ENCODE measurements at places on chromosomes 3 and 15. TPM values are rescaled to one million over a fixed set of nuclear protein-coding genes. Genes with fewer than 3 reads are reported as not detected.

DNA sequence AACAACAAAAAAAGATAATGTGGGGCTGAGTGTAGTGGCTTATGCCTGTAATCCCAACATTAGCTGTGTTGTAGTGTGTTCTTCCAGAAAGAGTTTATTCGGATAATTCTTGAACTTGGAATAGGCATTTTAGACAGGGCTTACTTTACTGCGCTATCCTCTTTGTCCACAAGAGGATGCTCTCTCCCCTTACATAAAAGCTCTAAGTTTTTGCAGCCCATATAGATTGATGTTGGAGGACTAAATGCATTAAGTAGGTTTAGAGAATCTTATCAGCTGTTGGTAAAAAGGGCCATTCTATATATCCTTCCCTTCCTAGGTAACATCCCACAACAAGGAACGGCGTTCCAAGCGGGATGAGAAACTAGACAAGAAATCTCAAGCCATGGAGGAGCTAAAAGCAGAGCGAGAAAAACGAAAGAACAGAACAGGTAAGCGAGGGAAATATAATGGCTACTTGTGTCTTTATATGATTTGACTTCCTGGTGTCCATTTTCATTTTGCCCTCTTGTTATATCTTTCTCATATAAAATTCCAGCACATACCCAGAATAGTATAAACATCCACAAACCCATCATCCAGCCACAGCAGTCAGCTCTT, 27.8 kb upstream of the ITPKA start:
- H3K4me1 ChIP-seq: no peaks in the 10 kb centered on the region
- H3K27ac ChIP-seq: no peak overlapping the region
- H3K27me3 ChIP-seq: no peaks in the 10 kb centered on the region

The CAND2 gene
- total RNA-seq: 14.0 TPM

DNA sequence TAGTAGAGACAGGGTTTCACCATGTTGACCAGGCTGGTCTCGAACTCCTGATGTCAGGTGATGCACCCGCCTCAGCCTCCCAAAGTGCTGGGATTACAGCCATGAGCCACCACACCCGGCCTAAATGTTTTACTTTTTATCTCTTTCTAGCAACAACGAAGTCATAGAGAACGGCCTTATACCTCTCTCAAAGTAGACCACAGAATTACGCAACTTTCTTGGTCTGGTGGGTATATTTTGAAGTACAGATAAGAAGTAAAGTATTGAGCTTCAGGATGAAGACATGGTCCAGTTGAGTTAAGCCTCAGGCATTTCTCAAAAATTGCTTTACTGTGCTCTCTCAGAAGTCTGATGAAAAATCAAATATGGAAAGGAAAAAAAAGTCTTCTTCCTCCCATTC, 30.6 kb downstream of the FAM240A start:
- no peak overlapping the region for H3K4me3 ChIP-seq
- H3K27ac ChIP-seq: no peak overlapping the region
- H3K27me3 ChIP-seq: peaks cover 4% of the 10 kb centered on the region
- H3K4me1 ChIP-seq: no peaks in the 10 kb centered on the region

GRCh38 chr3:127574880-127575878, 15.4 kb downstream of the TPRA1 start:
- peak overlapping the region; percentile 50 for H3K27ac ChIP-seq
- H3K4me3 ChIP-seq: no peak overlapping the region
- no peaks in the 10 kb centered on the region for H3K27me3 ChIP-seq
- peak; percentile 86 for DNase-seq

The KCNAB1 gene
- 5.6 TPM for total RNA-seq

- H3K27ac ChIP-seq: no peak overlapping the region
- H3K27me3 ChIP-seq: no peaks in the 10 kb centered on the region
- no peak for DNase-seq
- H3K36me3 ChIP-seq: peaks cover 7% of the 10 kb centered on the region
These were observed 16.5 kb downstream of the LOXL1 start for GRCh38 chr15:73942751-73943270.

The EID1 gene
- 146 TPM for total RNA-seq

The TYRO3 gene
- 104 TPM for total RNA-seq

The IQCF6 gene
- total RNA-seq: not detected

GRCh38 chr15:40430271-40430805, 10.4 kb upstream of the BAHD1 start:
- peaks cover 50% of the 10 kb centered on the region for H3K27me3 ChIP-seq
- no peak overlapping the region for H3K4me3 ChIP-seq
- peaks cover 8% of the 10 kb centered on the region for H3K4me1 ChIP-seq
- H3K36me3 ChIP-seq: peaks cover 1% of the 10 kb centered on the region
- DNase-seq: no peak

All from mesothelial cell of epicardium (in vitro differentiated cells).